ENCODE measurements at places on chromosomes 5 and 9.

DNA sequence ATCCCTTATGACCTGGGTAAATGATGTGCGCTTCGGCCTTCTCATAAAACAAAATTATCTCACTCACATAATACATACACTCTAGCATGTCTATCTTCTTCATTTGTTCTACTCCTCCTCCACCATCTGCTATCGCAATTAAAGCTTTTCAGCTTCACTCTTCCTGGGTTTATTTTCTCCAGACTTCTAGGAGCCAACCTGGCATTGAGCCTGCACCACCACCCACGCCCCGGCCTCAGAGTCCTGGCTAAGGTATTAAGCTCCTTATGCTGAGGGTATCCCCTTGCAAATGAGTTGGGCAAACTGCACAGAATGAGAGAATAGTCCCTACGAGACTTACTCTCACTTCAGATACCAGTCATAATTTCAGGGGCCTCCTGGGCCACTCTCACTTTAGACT is 236.1 kb upstream of the CDH12 start:
- no peak for DNase-seq

GRCh38 chr9:3876553-3876952 is 350.8 kb upstream of the RFX3 start:
- DNase-seq = no peak

DNA sequence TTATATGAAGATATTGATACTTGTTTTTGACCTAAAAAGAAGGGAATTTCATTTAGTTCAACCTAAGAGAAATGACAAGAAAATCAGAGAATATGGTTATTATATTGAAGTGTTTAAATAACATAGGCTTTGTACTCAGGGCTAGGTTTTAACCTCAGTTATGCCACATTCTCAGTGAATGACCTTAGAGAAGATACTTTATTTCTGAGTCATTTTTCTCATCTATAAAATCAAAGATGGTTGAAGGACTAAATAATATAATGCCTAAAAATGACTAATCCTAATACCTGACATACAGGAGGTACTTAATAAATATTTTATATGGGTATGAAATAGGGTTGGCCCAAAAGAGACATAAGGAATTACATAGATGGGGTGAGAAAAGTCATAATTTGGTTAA is 32.3 kb downstream of the DIMT1 start:
- DNase-seq = no peak

DNA sequence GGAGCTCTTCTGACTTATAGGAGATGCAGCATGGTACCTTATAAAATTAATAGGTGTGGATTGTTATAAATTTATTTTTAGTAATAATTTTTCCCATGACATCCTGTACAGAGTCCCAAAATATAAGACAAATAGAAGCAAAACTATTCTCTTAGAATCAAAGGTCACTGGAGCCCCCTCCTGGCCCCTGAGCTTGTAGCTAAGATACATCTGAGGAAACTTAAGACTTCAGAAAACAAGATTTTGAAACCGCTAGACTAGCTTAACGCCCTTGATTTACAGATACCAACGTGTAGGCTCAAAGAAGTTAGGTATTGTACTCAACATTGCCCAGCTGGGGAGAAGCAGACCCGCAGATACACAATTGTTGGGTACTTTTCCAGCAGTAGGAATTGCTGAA is 45.7 kb upstream of the KCNN2 start:
- no peak for DNase-seq

DNA sequence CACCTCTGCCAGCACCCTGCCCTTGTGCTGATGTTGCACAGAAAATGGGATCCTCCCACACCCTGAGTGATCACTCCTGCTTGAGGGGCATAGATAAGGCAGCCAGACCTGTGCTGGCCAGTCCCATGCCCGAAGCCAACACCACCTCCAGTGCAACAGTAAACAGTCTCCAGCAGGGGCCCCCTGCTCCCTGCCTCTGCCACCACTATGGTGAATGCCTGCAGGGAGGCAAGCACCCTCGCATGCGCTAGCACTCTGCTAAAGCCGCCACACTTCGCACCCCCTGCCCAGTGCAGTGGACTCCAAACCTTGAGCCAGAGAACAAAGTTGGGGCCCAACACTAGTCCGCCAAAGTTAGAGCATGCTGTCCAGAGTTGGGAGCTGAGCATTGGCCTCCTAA is 118.7 kb downstream of the PJA2 start:
- no peak for DNase-seq

All from NCI-H510A (cell line).